ENCODE measurements at places on chromosomes 5 and 9.

DNA sequence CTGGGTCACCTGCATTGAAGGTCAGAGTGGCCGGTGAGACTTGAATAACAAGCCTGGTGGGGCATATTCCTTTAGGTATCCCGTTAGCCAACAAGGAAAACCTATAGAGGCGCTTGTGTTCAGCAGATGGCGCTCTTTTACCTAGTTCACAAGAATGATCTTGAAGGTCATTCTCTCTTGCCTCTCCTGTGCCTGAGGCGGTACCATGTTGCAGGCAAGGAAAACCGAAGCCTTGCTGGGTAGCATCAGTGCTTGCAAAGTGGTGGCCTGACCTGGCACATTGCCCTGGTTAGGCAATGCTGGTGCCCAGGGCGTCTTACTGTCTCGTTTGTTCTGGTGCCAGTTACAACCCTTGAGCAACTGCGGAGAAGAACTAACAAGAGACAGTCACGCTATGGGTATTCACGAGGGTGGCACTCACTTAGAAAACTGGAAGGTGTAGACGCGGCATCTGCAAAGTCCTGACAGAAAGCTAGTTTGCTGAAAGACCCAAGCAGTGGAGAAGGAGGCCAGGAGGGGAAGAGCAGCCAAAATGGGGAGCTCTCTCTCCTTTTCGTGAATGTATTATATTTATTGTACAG lies 56.7 kb downstream of the AOPEP start:
- DNase-seq, result peak; percentile 0

GRCh38 chr9:68547417-68547816 lies 6.7 kb upstream of the TMEM252 start:
- no peak for DNase-seq

DNA sequence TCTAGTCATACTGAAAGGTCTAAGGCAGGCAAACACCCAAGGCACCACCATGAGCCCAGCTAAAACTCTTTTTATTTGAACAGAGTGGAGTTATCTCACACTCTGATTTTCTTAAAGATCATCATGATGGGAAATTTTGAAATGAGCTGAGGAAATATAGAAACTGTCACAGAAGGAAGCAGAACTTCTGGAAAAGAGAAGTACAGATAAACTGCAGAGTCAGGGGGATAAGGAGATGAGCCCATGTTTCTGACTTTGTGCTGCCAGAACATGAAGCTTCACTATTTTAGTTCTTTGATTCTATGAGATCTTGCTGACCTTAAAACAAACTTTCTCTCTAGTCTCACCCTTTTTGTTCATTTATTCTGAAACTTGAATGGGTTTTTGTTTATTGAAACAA lies 406.5 kb upstream of the EDIL3 start:
- no peak for DNase-seq

DNA sequence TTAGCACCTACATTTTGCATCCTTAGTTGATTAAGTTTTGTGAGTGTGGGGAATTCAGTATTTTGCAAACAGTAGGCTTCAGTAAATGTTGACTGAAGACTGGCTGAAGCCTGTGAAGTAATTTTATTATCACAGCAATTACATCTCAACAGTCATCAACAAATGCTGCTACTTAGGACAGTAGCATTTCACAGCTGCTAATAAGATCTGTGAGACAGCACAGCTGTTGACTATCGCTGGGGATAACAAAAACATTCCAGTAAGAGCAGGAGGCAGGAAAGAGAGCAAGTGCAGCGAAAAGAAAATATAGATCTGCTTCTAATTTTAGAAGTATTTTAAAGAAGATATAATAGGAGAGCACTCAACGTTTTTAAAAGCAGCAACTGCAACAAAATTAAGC lies 117.3 kb upstream of the FGF10 start:
- no peak for DNase-seq

GRCh38 chr5:123709422-123709821 lies 197.4 kb downstream of the CSNK1G3 start:
- DNase-seq, result no peak

GRCh38 chr5:57448287-57448686 lies 34.3 kb downstream of the ACTBL2 start:
- DNase-seq, result no peak

DNA sequence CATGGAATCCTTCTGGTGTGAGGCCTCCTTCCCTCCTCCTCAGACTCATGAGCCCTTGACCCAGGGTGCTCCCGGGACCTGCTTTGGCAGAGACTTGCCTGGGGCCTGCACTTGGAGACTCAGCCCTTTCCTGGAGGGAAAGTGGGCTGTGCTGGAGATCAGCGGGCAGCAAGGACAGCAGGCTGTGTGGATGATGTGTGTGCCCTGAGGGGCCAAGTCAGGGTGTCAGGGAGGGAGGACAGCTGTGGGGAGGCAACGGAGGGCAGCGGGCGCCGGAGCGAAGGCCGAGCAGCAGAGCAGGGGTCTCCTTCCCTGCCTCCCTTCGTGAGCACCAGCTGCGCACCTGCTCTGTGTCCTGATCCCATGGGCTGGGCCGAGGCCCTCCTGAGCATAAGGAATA lies 6.1 kb upstream of the CSF2 start:
- DNase-seq, result no peak
